GM10248 (cell line): ENCODE measurements at places on chromosomes 5 and 9.
A peak's percentile ranks its signal among the peaks of the same experiment; 100 is the strongest.

GRCh38 chr9:31321256-31321655, 1063.2 kb upstream of the ACO1 start:
- DNase-seq, result no peak

- DNase-seq, result no peak
Observed at GRCh38 chr5:180354966-180355365, 1.8 kb upstream of the GFPT2 start.

GRCh38 chr5:1005249-1005851, 3.3 kb upstream of the NKD2 start:
- no peak for DNase-seq

DNA sequence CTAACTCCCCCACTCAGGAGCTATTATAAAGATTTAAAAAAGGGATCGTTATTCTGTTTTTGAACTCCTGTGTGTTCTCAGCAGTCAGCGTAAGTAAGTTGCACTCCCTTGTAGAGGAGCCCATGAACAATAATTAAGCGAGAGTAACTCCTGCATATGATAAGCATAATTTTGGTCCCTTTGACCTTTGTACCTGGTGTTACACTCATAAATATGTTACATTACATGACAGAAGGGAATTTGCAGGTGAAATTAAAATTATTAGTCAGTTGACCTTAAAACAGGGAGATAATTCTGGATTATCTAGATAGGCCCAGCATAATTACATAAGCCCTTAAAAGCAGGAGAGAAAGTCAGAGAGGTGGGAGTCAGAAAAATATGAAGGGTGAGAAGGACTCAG, 197.3 kb downstream of the KCTD16 start:
- no peak for DNase-seq

DNA sequence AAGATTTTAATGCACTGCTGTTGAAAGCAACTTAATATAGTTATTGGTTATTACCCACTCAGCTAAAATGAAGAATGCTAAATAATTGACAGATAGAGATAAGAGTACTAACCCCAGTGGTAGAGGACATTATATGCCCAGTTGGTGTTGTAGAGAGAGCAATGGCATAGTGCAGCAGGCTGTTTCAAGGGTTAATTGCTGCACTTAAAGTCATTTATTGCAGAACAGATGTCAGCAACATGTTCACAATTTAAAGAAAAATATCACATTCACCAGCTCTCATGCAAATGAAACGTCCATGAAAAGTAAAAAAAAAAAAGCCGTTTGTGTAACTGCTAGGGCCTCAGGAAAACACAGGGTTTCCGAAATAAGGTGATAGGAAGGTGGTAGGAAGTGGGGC, 254.6 kb downstream of the MTRR start:
- DNase-seq, result no peak

- DNase-seq, result no peak
Observed at GRCh38 chr9:98829766-98830165, 22.3 kb downstream of the GALNT12 start.

DNA sequence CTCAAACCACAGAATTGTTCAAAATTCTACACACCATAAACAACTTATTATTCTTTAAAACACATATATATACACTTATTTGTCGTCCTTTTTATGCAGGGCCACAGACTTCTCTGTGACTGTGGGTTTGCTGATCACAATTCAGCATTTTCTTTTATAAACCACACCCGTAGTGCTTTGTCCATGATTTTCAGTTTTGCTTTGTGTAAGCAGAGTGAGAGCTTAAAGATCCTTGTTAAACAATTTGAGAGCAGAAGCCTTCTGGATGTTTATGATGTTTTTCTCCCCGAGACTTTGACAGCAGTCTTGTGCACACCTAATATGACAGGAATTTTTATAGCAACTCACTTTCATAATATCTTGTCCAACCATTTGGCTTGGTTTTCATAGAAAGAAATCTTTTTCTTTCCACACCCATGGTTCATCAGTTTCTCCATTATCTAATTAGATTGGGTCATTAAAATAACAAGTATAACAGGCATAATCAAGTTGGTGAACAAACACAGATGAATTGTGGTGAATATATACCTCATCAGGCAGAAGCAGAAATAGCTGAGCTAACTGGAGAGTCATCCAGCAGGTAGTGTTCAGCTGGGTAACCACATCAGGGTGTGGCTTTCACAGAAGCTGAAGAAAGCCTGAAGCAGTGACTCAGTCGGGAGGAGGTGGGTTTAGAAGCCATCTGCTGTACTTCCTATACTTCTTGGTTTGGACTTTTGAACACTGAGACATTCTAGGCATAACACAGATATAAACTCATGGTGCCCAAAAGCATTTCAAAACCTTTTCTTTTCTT, 232.8 kb downstream of the DOCK8 start:
- DNase-seq, result peak; percentile 26

DNA sequence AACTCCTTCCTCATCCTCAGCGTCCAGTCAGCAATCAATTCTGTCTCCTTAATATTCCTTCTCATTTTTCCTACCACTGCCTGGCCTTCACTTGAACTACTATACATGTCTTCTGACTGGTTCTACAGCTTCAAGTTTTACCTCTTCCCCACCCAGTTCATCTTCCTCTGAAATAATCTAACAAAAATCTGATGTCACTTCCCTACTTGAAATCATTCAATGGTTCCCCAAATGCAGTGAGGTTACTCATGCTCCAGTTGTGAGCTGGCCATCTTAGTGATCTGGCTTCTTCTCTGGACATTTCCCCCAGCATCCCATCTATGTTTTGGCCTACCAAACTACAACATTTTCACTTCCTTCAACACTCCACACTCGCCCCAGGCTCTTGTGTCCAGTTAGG, 14.9 kb upstream of the TMEM267 start:
- no peak for DNase-seq

- no peak for DNase-seq
Observed at GRCh38 chr5:44252545-44252944, 136.7 kb downstream of the FGF10 start.

- no peak for DNase-seq
Observed at GRCh38 chr5:101675510-101676219, 620.4 kb downstream of the SLCO4C1 start.

DNA sequence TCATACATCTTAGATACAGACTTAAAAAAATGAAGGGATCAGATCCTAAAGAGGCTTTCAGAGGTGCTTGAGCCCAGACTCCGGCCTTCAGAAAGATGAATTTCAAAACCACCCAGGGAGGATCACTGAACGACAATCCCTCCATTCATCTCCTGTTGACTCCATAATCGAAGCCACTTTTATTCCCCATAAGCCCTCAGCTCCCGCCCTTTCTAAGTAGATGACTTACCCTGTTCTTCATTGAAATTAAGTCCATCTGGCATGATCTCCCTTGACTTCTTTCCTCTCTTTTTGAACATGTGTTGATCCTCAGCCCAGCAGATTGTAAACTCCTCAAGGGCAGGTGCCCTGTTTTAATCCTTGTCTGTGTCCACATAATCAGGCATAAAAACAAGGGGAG, 50.8 kb upstream of the ASTN2 start:
- DNase-seq, result no peak

GRCh38 chr5:22306011-22306410, 547.1 kb downstream of the CDH12 start:
- DNase-seq, result no peak

- DNase-seq, result peak; percentile 65
Observed at GRCh38 chr5:98771382-98772109, 1.9 kb upstream of the RGMB start.

DNA sequence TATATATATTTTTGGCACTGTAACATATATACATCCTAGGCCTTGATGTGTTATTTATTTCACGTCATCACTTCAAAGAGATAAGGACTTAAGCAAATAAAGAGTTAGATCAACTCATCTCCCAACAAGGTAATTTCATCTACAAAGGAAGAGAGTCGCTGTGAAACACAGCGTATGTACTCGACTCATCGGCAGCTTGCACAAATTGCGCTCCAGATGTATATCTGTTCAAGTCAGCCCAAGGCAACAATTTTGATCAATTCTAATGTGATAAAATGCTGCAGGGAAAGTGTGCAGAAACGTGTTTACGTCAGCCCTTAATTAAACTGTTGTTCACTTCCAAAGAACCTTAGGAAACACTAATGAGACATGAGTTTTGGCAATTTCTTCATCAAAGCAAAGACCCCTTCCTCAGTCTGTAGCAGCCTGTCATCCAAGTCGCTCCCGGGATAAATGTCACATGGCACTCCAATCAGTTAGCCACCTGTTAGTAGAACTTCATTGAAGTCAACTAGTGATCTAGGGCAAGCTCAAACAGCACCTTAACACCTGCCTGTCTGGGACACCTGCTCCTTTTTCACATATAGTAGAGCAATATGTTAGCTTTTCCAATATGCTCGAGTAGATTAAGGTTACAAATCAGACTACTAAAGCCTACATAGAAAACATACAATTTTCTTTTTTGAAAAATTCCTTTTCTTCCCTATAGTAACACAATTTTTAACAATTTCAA, 182.4 kb downstream of the NFIB start:
- no peak for DNase-seq

DNA sequence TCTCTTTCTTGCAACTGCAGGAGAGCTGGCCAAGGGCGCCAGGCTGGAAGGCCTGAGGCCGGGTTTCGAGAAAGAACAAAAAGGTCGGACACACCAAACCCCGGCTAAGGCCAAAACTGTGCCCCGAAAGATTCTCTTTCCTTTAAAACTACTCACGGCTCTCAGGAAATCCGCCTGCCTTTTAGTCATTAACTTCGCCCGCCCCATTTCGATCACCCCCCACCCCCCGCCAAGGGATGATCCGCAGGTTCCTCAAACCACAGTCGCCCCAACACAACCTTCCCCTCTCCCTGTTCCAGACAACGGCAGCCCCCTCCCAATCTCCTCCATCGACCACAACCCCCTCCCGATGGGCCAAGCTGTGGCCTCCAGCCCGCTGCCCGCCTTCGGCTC, 536 bp downstream of the FEM1C start:
- no peak for DNase-seq

DNA sequence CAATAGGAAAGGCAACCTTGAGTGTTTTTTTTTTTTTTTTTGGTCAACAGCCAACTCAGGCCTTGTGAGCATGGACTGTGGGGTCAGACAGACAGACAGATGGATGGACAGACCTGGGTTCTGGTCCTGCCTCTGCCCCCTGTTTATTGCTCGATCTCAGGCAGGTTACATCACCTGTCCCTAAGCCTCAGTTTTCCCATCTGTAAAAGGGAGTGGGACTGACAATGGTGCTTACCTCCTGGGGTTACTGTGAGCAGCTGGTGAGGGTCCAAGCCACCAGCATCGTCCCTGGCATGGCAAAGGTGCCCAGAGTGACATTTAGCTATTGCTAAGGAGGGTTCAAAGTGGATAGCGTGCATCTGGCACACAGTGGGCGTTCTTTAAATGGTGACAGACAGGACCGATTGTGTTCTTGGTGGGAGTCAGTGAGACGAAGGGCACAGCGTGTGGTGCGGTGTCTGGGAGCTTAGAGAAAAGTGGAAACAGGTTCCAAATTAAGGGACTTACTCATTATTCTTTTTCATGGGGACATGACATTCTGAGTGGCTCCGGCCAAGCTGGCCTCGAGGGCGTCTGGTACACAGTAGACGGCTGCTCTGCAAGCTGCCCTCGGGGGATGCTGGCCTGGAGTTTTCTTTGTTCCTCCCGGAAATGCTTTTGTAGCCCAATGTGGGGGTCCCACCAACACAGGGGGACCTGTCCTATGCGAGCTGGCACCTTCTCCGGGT, 72.1 kb downstream of the COL27A1 start:
- DNase-seq, result no peak

GRCh38 chr5:132102101-132102701, 28.6 kb downstream of the CSF2 start:
- no peak for DNase-seq

GRCh38 chr5:127930311-127930710, 153.3 kb upstream of the SLC12A2 start:
- no peak for DNase-seq
